ENCODE measurements at places on chromosomes 1 and 21.

- no peak for DNase-seq
Observed at GRCh38 chr1:47023268-47024140, at the start of gene CYP4X1. Gene CYP4X1 (plus strand): TSS chr1:47023669. CDS start chr1:47023818, 149 bp downstream.

DNA sequence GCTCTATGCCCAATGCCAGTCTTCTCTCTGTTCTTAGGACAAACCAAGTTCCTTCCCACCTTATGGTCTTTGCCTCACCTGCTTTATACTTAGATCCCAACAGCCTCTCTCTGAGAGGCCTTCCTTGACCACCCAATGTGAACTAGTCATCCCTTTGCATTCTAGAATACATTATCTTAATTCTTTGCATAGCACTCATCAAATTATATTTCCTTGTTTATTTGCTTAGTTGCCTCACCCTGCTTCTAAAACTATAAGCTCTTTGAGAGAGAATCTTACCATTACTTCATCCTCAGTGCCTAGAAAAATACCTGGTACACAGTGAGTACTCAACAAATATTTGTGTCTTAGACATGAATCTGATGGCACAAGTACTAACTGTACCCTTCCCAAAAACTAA is 8.0 kb downstream of the PIGP start:
- no peak for DNase-seq

GRCh38 chr1:55848906-55849305 is 633.7 kb upstream of the USP24 start:
- DNase-seq = no peak

DNA sequence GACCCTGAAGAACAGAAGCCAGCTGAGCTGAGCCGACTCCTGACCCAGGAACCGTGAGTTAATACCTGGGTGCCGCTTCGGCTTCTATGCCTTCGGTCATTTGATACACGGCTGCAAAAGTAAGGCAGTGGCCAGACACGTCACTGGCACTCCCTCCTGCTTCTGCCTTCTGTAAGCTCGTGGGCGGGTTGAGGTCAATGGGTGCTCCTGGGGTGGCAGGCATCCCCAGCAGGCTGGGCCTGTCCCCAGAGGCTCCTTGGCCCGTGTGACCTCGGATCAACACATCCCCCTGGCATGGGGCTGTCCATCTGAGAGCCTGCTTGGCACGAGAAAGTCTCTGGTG is 35.7 kb upstream of the COL6A1 start:
- DNase-seq = no peak

DNA sequence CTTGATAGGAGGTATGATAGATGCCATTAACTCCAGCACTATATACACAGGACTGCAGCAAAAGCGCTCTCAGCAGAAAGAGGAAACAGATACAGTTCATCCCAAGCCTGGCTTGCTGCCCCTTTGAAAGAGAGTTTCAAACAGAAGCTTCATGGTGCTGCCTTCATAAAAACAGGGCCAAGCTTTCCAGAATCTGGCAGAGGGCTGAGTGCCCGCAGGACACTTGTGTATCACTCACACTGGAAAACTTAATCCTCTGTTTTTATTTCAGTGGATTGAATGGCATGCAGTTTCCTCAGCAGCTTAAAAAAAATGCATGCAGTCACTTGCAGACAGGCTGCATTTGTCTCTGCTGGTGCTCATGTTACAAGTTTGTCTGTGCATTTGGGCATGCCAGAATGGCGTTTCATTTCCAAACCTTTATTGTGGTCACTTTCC is 40.4 kb downstream of the KCNJ15 start:
- no peak for DNase-seq

DNA sequence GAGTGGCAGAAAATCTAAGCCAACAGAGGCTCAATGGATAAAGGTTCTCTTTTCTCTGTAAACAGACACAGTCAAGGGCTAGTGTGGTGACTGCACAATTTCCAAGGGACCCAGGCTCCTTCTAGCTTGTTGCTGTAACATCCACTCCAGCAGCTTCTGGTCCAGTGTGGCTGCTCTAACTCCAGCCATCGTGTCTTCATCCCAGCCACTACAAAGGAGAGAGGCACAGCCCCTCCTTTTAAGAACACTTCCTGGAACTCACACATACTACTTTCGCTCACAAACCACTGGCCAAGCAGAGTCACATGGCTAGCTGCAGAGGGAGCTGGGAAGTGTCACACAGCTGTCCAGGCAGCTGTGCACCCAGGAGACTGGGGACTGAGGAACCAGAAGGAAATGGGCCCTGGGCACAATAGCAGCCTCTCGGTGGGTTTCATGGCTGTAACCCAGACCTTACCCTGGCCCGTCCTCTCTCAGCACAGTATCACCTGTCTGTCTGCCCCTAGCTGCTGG is 188.6 kb upstream of the VAMP3 start:
- DNase-seq = no peak

DNA sequence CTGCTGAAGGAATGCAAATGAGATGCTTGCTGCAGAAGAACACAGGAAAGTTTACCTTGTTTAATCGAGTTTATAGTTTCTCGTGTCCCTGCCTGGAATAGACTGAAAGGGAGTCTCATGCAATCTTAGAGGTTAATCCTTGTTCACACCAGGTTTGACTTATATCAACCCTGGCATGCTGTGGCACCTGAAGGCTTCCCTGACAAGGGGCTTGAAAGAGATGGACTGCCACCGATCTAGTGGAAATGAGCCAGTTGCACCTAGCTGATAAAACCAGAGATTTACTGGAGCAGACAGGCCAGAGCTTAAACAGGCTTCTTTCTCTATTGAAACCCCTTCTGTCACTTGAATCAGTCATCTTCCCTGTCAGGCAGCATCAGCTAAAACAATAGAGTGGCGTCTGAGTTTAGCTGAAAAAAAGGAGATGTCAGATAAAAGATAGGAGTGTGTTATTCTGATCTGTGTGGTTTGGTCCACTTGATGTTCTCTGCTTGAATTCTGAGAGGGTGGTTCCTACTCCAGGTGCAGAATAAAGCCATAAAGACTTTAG is 349.7 kb downstream of the RWDD3 start:
- DNase-seq = no peak

DNA sequence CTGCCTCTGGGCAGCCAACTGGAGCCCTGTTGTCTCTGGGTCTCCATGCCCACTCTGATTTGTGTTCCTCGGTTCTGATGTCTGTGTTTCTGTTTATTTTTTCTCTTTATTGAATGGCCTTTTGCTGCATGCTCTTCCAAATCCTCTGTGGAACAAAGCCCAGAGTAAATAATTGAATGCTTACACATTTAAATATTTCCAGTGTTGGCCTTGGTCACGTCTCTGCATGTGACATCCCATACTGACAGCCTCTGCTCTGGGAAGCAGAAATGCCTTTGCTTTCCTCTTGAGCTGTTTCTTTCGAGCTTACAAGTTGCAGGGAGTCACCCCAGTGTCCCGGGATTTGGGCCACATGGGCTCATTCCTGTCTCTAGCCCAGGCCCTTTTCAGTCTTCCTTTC is 267.9 kb downstream of the PTPRU start:
- no peak for DNase-seq

- no peak for DNase-seq
Observed at GRCh38 chr1:204583909-204584632, 67.9 kb downstream of the MDM4 start.

- no peak for DNase-seq
Observed at GRCh38 chr1:151312411-151312810, 14.8 kb downstream of the PI4KB start.

DNA sequence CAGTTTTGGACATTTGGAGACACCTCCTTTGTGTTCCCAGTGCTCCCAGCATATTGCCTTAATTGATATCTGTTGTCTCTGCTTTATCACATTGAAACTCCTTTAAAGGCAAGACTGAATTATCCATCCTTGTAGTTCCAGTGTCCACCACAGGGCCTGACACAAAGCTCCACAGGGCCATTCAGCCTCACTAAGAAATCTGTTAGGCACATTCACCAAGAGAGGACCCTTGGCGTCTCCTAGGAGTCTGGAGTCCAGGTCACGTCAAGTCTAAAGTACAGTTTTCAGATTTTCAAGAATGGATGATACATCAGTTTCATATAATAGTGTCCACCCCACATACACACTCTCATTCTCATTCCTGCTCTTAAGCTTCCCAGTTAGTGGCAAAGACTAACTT is 4.8 kb downstream of the ACP6 start:
- DNase-seq = no peak

DNA sequence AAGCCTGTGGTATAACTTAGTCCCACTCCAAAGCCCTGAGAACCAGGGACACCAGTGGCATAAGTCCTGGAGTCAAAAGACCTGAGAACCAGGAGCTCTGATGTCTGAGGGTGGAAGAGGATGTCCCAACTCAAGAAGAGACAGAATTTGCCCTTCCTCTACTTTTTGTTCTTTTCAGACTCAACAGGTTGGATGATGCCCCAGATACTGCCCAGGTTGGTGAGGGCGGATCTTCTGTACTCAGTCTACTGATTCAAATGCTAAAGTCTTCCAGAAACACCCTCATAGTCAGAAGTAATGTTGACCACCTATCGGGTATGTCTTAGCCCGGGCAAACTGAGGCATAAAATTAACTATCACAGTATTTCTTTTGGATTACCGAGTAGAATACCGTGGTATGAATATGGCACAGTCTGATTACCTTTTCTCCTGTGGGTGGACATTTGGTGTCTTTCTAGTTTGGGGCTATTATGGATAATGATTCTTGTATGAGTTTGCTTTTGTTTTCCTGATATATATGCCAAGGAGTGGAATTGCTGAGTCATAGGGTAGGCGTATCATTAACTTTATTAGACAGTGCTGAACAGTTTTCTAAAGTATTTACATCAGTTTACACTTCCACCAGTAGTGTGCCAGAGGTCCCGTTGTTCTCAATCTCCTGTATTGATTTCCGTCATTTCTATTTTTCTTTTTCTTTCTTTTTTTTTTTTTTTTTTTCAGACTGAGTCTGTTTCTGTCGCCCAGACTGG is 3.2 kb upstream of the CHAF1B start:
- no peak for DNase-seq

- no peak for DNase-seq
Observed at GRCh38 chr1:5847013-5847659, 145.1 kb downstream of the NPHP4 start.

DNA sequence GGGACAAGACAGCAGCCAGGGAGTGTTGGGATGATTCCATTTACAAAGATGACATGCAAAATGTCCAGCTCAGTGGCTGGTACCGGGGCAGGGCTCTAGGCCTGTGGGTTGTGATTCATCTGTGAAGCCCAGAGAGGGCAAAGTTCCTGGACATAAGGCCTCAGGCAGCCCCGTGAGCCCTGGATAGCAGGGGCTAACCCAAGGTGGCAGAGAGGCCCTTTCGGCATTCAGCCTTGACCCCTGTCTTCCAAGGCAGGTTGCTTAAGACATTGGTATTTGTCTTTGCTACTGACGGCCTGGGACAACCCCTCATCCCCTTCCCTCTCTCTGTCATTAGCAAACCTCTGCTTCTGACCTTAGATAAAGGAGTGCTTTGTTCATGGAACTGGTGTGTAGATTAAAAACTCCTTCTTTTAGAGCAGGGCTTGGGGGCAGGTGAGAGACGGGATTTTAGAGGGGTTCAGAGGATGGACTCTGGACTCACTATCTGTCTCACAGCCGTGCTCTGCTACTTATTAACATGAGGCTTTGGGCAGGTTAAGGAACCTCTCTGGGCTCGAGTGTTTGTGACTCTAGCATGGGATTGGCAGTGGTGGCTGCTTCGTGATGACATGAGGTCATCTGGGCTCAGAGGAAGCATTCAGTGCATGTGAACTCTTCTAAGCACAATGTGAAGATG is 36.3 kb downstream of the TMEM51 start:
- DNase-seq = no peak

DNA sequence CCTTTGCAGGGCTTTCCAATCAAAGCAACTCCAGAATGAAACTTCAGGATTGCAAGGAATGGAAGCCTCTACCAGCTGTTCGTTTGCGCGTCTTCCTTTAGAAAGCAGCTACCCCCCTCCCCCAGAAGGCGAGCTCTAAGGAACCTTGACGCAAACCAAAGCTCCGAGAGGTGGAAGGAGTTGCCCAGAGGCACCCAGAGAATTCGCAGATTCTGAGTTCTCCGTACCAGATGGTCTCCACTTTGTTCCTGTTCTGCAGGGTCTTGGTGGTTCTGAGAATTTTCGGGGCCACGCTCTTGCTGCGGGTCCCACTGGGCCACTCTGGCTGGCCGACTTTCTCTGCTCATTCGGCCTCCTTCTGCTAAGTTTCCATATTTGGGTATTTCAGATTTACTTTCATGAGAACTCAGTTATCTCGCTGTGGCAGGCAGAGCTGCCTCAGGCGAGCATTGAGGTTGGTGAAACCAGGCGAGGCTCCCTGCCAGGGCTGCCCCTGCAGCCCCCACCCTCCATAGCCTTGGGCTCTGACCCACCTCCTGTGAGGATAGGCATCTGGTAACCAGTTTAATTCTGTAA is 801 bp downstream of the TRAF5 start:
- peak; percentile 41 for DNase-seq

GRCh38 chr1:37634244-37634991 is at the start of gene RSPO1:
Gene RSPO1 (minus strand): TSS chr1:37634892. CDS start chr1:37629661, 5,231 bp downstream.
- DNase-seq = no peak

DNA sequence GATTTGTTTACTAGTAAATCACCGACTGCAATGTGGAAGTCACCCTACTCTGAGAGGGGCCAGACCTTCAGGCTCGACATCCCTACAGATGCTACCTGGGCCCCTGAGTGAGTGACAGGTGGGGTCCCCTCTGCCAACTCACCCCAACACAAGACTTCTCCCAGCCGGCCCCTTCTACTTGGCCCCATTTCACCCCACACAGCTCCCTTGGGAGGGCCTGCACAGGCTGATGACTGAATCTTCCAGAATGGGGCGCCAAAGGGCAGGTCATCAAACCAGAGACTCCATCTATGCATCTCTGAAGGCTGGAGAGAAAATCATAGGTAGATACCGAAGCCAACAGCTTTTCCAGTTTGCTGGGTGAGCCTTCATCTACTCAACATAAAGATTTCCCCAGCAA is 9.4 kb upstream of the S100A8 start:
- no peak for DNase-seq

DNA sequence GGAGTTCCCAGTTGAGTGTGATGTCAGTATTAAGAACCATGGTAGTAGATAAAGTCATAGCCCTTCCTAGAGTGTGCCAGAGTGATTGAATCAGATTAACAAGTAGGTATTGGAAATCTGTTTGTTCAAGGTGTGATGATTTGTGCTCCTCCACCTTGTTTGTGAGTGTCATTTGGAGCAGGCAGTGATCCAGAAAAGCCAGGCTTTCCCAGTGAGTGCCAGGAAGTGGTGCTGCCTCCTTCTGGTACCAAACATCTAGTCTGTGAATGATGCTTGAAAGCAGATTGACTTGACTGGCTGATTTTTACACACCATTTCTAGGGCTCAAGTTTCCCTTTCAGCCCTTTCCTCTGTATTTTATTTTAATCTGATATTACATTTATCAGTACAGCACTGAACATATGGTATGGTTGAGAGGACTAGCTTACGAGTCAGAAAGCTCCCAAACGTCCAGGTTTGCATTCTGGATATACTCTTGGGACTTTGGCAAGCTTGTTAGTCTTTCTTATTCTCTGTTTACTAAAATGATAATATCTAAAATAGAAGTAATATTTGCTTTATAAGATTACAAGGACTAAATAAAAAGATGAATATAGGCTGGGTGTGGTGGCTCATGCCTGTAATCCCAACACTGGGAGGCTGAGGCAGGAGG is 100.7 kb downstream of the PATJ start:
- DNase-seq = no peak

GRCh38 chr21:41418393-41418792 is 7.6 kb upstream of the MX1 start:
- DNase-seq = no peak

- DNase-seq = no peak
Observed at GRCh38 chr1:38565020-38565491, 294.5 kb downstream of the RRAGC start.

GRCh38 chr1:31299365-31299764 is 2.5 kb downstream of the ZCCHC17 start:
- DNase-seq = no peak

- no peak for DNase-seq
Observed at GRCh38 chr1:247883346-247883745, 12.0 kb upstream of the OR2W3 start.
